ENCODE measurements at places on chromosomes 2 and 18. TPM values are rescaled to one million over a fixed set of nuclear protein-coding genes. Genes with fewer than 3 reads are reported as not detected.

CAPN14 gene
- 0.23 TPM for total RNA-seq

DNMT3A gene
- 67.0 TPM for total RNA-seq

IL1R2 gene
- not detected for total RNA-seq

PAX3 gene
- not detected for total RNA-seq

TBC1D8 gene
- total RNA-seq, result 30.6 TPM

LYPD6 gene
- 3.1 TPM for total RNA-seq

All from endothelial cell of umbilical vein (primary cell).